ENCODE measurements at places on chromosomes 4 and X.

GRCh38 chrX:138775517-138775916, 64.0 kb upstream of the FGF13 start:
- peak; percentile 10 for DNase-seq

DNA sequence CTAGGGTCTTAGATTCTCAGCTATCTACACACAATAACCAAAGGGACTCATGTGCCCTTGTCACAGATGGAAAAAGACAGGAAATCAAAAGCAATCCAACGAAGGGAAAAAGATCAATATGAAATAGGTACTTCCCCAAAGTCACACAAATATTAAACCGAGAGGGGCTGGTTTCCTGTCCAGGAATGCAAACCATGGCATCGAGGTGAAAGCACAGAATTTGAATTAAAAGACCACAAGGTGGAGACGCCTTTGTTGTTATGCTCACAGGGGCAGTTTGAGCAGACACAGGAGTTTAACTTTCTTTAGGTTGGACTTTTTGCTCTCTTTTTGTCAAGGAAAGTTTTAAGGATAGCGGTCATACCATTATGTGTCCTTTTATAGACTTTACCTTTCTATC, 14.3 kb downstream of the H2BW1 start:
- no peak for DNase-seq

DNA sequence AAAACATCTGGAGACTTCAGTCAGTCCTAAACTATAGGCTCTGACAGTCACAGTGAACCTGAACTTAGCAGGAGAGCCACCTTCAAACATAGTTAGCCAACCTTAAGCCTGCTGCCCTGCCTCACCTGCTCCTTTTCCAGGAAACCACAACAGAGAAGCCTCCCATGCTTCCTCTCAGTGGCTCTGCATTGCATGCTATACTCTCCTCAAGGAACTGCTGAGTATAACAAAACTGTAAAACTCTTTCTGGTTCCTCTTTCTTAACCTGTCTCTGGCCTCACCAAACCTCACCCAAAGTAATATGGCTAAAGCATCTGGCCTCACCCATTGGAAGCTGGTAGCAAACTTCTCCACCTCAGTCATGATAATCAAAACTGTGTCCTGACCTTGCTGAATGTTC, 122.1 kb downstream of the ANKRD50 start:
- no peak for DNase-seq

DNA sequence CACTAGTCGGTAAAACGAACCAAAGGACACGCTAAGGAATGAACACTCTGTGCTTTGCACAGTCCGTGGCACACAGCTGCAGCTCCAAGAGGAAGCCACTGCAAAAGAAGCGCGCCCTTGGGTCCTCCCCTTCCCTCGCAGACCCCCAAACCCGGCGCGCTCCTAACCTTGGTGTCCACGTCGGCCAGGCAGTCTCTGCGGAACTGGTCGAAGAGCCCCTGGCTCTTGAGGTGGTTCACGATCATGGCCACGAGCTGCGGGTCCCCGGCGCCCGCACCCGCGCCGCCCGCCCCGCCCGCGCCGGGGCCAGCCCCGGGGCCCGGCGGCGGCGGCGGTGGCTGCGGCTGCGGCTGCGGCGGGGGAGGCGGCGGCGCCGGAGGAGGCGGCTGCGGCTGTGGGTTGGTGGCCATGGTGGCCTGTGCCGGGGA, 333 bp downstream of the BOD1L1 start:
- peak; percentile 22 for DNase-seq

- DNase-seq, result no peak
Measured at GRCh38 chr4:141177171-141177570, 43.5 kb upstream of the ZNF330 start.

Data from hematopoietic multipotent progenitor cell treated with erythropoietin and hydrocortisone succinate and interleukin-3 and kit ligand, for 8 days (in vitro differentiated cells).